ENCODE measurements at places on chromosomes 12 and 14.

DNA sequence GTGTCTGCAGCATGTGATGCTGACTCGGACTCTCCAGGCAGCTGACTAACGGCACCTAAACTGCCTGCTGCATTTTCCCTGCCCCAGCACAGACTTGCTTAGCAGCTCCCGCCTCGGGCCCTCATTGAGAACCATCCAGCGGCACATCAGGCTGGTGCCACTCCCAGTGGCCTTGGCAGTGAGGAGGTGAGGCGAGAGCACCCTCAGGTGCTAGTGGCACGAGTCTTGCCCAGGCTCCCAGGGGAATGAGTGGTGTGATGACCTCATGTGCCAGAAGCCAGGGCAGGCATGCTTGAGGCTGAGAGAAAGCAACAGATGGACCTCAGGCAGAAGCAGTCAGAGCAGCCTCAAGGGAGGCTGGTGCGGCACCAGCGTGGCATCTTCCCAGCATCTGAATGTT lies 60.2 kb downstream of the PRKCH start:
- no peak for DNase-seq

DNA sequence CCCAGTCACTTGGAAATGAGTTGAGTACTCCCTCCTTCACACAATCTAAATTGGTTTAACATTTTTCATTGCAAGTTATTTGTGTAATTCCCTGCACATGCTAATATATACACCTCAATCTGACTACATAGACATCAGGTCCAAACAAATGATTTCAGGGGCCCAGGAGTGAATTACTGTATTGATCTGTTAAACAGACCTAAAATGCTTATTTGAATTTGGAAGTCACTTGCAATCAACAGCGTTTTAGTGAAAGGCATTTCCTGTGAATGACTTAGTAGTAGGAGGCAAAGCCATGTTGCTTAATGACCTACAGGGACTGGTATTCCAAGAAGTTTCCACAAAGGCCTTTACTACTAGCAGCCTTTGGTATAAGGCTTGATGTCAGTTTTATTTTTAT lies 22.6 kb upstream of the SLC15A5 start:
- DNase-seq, result no peak

DNA sequence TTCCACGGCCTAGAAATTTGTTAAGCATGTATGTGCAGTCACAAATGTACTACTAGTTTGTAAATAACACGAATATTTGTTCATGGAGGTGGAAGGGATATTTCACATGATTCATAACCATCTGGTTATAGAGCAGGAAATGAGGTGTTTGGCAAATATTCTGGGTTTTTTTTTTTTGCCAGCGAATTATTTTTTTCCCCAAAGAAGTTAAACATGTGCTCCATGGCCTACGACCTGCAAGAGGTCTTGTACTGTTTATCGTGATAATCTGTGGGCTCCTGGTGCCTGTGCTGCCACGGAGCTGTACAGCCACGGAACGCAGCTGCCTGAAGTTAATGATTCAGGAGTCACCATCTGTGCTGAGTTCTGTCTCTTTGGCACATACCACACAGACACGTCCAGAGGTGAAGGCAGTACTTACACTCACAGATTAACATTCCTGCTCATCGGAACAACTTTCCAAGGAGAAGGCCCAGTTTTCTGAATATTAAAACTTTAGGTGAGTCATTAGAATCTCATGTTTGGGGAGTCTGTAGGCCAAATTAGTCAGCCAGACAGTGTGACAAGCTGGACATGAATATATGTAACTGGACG lies 156.3 kb downstream of the TMX1 start:
- no peak for DNase-seq

GRCh38 chr12:44812062-44812461 lies 64.1 kb downstream of the NELL2 start:
- DNase-seq, result no peak

DNA sequence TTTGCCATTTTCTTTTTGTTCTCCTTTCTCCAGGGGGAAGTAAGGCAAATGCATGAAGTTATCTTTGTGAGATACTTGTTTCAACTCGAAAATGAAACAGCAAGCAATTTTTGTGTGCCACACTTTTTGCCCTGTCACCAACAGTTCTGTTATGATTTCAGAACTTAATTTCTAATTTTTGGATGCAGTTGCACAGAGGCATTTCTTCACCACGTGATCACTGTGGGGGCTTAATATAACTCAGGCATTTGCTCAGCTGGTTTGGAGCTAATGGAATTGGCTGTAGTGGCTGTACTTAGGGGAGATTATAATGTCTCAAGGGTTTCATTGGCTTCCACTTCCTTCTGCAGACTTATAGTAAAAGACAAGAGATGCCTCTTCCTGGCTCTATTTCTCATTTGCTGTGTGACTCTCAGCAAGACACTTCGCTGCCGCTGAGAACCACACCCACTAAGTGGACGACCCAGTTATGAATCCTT lies 452.4 kb downstream of the RAD51B start:
- DNase-seq, result no peak

DNA sequence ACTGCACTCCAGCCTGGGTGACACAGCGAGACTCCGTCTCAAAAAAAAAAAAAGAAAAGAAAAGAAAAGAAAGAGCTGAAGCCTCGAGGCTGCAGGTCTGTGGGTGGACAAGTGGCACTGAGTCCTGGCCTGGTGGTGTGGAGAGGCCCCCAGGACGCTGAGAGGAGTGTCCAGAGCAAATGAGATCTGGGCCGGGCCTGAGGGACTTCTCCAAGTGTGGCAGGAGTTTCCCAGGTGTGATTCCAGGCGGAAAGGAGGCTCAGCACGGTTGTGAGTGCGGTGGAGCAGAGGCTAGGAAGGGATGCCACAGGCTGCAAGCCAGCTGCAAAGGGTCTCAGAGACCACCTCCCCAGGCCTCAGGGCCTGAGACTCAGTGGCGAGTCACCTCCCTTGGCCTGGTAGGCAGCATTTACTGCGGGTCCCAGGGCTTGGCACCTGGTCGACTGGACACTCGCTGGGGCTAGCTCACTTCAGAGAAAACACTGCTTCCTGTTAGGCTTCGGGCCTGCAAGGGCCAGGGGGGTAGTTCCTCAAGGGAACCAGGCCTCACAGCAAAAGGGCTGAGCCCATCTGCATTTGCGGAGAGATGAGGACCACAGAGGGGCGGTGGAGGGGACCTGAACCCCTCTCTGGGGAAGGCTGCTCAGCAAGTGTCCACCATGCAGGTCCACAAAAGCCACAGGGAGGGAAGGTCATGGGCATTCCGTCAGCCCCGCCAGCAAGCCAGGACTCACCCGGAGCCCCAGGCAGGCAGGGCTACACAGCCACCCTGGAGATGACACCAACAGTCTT lies 11.7 kb downstream of the TTC7B start:
- DNase-seq, result no peak

DNA sequence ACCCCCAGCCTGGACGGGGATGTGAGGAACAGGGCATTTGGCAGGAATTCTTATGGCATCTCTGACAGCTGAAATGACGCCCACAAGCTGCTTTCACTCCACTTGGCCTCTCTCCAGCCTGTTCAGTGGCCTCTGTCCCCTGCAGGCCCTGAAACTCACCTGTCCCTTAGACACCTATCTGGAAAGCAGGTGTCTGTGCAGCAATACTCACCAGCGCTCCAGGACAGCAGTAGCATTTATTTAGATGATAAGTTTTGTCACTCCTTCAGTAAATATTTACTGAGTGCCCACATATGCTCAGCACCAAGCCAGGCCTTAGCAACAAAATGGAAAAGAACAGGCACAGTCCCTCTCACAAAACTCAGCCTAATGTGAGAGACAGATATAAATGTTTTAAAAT lies 311.1 kb upstream of the FKBP4 start:
- no peak for DNase-seq

- no peak for DNase-seq
These were observed 74.3 kb upstream of the OTX2 start for GRCh38 chr14:56884617-56885016.

DNA sequence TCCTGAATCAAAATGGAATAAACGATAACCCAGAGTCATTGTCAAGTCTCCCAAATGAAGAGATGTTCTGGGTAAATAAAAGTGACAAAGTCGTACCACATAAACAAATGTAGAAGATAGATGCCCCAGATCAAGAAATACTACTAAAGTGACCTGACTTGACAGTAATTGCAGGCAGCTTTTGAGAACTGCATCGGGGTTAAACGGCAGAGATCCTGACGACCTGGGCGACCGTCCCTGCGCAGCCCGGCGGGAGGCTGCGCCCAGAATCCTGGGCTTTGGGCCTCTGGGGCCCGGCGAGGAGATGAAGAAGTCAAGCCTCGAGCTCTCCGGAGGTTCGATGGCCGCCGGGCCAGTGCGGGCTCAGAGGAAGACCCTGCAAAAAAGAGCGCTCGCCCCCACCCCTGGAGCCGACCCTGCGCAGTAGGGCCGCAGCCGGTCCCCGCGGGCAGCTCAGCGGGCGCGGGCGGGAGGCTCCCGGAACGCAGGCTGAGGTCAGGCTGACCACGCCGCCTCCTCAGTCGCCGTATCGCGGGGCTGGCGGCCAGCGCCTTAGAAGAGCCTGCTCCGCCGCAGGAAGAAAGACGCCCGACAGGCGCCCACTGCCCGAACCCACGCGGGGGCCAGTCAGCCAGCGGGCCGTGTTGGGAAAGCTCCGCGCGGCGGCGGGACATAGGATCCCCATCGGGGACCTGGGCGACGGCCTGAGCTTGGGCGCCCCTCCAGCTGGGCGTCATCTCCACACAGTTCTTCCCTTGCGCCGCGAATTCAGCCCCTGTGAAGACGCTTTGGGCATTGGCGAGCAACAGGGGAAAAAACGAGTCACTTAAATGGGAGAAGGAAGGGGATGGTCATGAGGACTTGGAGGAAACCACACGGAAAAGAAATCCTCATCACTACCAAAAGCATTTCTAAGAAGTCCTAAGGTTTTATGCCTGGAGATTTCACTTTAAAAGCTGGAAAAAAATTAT lies 16.0 kb downstream of the NKX2-1 start:
- no peak for DNase-seq

GRCh38 chr14:98278800-98279199 lies 993.2 kb downstream of the BCL11B start:
- no peak for DNase-seq

GRCh38 chr12:19834592-19834991 lies 395.3 kb downstream of the AEBP2 start:
- no peak for DNase-seq

DNA sequence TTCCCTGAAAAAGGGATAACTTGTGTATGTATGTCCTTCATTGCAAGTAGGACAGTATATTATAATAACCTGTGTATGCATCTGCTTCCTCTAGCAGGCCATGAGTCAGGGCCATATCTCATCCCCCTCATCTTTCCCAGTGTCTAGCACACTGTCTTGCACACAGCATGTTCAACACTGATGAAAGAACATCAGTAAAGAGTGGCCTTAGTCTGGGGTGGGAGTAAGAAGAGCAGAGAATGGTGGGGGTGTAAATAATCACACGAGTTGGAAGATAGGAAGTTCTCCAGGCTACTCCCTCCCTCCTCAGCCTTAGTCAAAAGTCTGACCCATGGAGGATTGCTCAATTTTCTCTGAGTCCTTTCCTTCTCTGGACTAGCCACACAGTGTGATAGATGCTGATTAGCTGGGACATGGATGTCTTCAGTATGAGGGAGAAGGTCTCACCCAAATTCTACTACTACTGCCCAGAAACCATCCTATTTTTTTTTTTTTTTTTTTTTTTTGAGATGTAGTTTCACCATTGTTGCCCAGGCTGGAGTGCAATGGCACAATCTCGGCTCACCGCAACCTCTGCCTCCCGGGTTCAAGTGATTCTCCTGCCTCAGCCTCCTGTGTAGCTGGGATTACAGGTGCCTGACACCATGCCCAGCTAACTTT lies 14.6 kb upstream of the SP1 start:
- DNase-seq, result no peak

- DNase-seq, result no peak
These were observed 20.4 kb downstream of the BATF start for GRCh38 chr14:75542588-75543091.

DNA sequence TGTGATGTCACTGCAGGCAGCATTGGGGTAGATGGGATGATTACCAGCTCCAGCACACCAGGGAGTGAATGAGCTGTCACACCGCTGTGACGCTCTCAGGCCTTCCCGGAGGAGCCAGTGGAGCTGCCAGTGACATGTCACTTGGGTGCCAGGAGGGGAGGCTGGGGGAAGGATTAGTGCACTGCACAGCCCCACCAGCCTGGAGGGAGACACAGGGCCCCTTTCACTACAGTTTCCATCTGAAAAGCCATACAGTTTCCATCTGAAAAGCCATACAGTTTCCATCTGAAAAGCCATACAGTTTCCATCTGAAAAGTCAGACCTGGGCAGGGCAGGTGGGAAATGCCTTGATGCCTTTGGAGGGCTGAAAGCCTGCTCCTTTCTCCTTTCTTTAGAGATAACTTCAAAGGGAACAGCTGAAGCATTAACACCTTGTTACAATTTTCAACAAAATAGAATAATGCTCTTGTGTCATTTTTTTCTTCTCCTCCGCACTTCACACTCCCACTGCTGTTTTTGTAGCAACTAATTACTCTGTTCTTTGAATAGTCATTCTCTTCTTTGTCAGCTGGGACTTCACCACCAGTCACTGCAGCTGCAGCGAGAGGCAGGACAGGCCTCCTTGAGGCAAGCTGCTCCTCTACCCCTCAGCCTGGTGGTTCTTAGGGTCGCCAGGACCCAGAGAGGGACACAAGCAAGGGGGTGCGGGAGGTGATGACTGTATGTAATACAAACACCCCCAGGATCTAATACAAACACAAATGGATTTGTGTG lies 256.9 kb upstream of the RGS6 start:
- no peak for DNase-seq

DNA sequence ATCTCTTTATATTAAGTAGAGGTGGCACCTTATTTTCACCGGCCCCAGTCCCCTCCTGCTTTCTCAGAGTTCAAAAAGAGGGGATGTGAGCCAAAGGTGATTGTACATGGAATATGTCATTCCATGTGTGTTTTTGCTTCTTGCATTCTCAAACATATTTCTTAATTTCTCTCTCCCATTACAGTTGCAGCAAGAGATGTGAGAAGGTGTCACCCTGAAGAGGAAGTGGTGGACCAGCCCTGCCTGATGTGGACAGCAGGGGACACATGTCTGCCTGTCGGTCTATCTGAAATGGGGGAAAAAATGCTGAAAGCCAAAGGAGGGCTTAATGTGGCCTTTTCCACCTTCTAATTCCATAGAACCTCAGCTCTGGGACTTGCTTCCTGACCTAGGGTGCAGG lies 1.9 kb upstream of the FOXN3 start:
- DNase-seq, result no peak
